ENCODE measurements at places on chromosomes 2 and 18.

DNA sequence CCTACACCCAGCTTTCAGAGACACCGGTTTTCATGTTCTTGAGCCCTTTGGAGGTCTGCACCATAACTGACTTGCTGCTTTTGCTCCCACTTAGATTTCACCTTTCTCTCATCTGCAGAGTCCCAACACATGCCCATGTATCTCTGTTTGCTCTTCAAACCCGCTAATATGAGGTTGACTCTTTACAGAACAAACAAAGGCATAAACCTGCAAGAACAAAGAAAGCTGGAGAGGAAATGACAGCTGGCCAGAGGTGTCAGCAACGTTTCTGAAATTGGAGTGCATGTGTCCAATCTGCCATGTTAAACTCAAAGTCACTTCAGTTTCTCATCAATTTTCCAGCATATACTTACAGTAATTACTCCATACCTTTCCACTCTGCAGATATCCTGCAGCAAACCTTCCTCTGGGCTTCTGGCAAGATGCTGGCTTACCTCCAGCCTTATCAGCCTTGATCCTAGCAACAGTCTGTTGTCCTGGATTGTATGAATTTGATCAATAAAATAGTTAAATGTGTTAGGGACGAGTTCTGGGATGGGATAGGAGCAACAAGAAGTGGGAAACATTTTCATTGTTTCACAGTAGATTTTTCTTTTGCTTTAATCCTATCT is 157.4 kb downstream of the FHOD3 start:
- no peak for DNase-seq

- DNase-seq = no peak
These were observed 748 bp downstream of the FMNL2 start for GRCh38 chr2:152335726-152336118.

DNA sequence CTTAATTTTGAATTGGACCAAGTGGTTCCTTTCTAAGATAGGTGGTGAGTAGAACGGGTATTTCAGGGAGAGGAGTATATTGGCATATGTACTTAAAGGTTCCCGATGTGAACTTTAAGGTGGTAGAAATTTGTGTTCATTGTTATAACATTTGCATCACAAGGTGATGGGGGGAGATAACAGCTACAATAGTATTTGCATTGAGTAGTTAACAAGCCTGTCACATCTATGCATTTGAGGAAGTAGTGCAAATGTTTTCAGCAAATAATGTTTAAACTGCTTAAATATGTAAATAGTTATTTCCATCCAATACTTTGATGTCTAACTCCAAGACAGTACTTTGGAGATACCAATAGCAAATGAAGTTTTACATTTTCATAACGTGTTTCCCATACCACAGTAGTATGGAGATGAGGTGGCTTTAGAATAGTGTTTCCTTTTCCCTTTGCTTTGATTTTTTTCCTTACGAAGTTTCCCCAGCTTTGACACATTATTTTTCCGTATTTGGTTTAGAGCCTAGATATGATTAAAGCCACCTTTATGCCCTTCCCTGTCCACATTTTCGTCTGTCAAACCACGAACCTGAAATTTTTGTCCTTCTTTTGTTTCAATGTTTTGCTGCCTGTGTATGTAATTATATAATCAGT is 46.6 kb downstream of the VAPA start:
- no peak for DNase-seq

GRCh38 chr2:27091746-27092695 is 5.4 kb downstream of the KHK start:
- DNase-seq = no peak

DNA sequence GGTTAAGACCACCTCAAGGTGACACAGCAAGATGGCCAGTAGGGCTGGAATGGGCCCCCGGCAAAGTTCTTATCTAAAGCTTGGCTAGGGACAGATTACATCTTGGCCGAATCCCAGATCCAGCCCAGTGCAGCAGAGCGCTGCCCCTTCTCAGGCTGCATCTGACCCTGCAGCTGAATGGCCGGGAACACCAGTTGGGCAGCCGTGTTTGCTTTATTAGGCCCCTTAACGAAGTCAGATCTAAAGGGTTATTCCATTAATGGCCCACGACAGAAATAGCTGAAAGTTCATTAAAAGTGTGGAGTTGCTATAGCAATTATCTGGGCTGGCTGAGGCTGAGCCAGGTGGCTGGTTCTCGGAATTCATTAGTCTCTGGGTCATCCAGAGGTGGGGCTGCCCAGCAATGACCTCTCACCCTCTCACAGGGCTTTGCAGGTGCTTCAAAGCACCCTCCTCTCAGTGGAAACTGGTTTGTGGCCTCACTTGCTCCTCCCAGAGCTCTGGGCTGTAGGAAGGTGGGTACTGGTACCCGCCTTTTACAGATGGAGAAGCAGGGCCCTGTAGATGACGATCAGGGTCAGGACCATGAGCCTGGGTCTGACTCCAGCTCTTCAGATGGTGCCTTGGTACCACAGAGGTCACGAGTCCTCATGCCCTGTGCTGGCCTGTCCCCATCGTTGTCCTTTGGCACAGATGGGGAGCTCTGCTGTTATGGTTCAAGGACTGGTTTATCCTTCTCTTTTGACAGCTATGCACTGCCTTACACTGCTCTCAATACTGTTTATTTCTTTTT is 68.8 kb downstream of the EMX1 start:
- DNase-seq = no peak

GRCh38 chr18:2425426-2426317 is 145.6 kb downstream of the METTL4 start:
- no peak for DNase-seq

- peak; percentile 30 for DNase-seq
These were observed 91.5 kb upstream of the TMEFF2 start for GRCh38 chr2:192286093-192286701.

- no peak for DNase-seq
These were observed 14.6 kb upstream of the PPP1R1C start for GRCh38 chr2:181971032-181971431.

DNA sequence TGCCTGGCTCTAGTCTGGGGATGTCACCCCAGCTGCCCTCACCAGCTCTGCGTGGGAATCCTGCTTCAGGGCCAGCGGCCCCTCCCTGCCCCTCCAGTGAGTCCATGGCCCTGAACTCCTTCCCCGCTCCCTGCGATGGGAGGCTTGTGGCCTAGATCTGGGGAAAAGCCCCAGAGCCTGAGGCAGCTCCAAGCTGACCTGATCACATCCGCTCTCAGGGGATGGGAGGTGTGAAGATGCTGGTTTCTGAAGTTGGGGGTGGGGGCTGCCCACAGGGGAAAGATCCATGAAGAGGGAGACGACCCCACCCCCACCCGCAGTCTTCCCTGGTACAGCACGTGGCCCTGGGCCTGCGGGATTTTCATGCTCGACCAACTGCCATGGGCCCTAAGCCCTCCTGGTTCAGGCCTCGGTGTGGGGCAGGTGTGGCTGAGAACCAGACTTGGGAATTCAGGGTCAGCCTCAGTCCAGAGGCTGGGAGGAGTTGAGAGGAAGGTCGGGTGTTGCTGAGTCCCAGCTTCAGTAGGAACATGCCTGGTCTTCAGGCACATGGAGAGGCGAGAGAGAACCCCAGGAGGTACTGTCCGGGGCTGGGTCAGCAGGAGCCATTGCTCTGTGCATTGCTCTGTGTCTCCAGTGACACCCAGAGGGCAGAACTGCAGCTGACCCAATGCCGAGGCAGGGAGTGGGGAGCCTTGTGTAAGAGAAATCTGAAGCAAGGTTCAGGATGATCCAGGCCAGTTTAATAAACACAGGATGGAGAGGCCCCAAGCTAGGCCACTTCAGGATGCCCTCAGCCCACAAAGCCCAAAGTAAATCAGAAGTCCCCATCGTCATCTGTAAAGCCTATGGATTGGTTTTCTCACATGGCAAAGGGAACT is 115.1 kb downstream of the CAPN13 start:
- no peak for DNase-seq

DNA sequence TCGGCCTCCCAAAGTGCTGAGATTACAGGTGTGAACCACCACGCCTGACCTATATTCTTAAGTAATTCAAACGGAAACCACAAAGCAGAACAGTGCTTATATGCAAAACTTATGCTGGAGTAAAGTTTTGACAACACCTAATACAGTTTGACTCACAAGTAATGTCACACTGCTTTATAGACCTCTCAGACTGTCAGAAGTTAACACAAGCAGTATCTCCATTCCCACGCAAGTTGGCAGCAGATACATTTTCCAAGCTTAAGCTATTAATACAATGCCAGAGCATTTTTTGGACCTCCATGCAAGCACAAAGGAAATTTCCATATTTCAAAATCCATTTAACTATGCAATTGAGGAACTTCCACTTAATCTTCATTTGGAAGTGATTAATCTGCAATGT is 21.0 kb upstream of the SANBR start:
- DNase-seq = no peak

DNA sequence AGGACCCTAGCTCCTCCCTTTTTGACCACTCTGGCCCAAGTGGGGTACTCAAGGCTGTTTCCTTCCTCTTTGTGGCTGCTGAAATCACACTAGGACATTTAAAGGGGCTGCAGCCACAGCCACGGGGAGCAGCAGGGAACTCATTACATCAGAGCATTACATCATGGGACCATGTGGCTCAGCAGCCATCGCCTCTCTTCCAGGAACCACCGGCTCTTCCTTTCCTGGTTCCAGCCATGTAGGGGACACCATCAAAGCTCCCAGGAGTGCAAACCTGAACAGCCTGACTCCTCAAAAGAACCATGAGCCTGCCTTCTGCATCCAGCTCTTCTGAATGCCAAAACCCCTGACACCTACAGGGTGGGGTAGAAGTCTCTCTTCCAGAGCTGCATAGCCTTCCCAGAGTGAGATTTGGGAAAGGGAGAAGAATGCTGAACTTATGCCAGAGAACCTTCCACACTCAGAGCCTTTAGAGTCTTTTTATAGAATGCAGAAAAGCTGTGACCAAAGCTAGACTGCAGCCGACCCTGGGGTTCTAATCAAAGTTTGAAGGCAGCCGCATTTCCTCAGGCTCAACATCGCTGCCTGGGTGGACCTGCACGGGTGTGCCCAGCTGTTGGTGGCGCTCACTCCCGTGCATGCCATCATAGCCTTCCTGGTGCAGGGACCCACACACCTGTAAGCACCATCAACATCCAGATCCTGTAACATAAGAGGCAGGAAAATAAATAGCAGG is 121.7 kb downstream of the KLHL29 start:
- no peak for DNase-seq

GRCh38 chr2:237200462-237200861 is 114.8 kb downstream of the COPS8 start:
- DNase-seq = no peak

GRCh38 chr2:238097988-238098871 is 1.9 kb upstream of the ESPNL start:
- no peak for DNase-seq

GRCh38 chr2:27461118-27461517 is 18.9 kb downstream of the KRTCAP3 start:
- no peak for DNase-seq

GRCh38 chr18:9193031-9193430 is 56.5 kb downstream of the ANKRD12 start:
- DNase-seq = no peak

DNA sequence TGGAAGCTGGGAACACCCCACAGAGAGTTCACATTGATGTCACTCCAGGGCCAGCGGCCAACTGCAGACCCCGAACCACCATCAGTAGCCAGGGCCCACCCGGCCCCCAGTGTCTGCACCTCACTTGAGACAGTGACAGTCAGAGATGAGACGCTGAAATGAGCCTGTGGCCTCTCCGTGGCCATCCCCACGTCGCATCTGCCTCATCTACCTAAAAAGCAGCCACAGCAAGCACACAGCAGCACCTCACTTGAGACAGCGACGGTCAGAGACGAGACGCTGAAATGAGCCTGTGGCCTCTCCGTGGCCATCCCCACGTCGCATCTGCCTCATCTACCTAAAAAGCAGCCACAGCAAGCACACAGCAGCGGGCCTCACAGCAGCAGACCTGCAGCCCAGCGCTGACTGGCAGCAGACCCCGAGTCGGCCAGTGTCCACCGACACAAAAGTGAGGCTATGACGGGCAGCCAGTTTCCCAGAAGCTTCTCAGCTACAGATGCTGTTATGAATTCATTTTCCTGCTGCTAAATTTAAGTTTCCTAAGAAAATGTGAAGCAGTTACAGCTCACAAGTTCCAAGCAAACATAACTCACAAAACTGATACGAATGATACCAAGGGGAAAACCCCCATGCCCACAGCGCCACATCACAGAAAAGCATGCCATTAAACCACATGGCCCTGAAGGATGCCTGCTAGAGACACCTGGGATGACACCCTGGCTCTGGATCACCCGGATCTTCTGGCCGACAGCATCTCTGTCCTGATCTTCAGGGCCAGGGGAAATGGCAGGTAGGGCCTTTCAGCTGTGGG is 27.7 kb downstream of the SNORC start:
- DNase-seq = no peak

GRCh38 chr2:18795906-18796305 is 206.5 kb upstream of the NT5C1B start:
- no peak for DNase-seq

DNA sequence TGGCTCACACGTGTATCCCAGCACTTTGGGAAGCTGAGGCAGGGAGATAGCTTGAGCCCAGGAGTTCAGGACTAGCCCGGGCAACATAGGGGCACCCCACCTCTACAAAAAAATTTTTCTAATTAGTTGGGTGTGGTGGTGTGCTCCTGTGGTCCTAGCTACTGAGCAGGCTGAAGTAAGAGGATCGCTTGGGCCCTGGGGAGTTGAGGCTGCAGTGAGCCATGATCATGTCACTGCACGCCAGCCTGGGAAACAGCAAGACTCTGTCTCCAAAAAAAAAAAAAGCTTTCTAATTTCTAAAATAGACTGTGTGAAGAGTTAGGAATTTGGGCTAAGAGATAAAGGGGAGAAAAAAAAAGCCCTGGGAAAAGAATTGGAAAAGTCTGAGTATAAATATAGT is 51.9 kb upstream of the NAB1 start:
- no peak for DNase-seq

- DNase-seq = no peak
These were observed 275.3 kb upstream of the UBE2E3 start for GRCh38 chr2:180705122-180705521.

DNA sequence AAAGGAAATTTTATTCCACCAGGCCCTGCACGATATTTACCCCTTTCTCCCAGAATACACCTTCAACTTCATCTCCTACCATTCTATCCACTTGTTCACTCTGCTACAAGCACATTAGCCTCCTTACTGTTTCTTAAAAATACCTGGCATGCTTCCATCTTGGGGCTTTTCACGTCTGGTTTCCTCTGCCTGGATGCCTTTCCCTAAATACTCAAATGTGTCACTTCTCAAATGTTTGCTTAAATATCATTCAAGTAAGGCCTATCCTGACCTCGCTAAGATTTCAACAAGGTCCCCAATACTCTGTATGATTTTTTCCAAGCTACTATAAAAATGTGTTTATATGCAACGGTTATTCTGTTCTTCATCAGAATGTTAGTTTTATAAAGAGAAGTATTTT is 433.0 kb upstream of the CHAC2 start:
- no peak for DNase-seq

GRCh38 chr2:64941143-64941542 is 48.1 kb upstream of the SLC1A4 start:
- DNase-seq = no peak

DNA sequence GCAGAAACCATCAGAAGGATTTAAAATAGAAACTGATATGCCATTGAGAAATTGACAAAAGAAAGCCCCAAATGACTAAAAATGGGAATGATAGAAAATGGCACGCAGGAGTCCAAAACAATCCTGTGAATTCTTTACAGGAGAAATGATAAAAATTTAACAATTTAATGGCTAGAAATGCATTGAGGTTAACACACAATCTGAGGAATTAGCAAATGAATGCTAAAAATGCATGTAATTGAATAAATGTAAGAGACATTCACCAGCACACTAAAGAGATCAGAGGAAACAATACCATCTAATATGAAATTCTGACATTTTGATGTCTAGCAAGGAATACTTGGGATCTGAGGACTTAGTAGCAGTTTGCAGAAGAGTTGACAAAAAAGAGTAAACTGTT is 37.0 kb downstream of the MARCHF4 start:
- DNase-seq = no peak

- no peak for DNase-seq
These were observed 33.1 kb upstream of the TTC39C start for GRCh38 chr18:23981369-23981980.
